ENCODE measurements at places on chromosomes 11 and 22.

DNA sequence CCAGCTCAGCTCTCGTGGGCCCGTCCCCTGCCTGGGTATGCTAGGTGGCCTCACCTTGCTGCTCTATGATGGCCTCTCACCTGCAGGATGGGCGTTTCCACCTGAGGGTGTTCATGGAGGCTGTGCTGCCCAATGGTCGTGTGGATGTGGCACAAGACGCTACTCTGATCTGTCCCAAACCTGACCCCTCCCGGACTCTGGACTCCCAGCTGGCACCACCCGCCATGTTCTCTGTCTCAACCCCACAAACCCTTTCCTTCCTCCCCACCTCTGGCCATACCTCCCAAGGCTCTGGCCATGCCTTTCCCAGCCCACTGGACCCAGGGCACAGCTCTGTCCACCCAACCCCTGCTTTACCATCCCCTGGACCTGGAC is 2.1 kb downstream of the ZP1 start:
- no peak for DNase-seq

GRCh38 chr11:112612250-112612849 is 348.9 kb upstream of the NCAM1 start:
- no peak for DNase-seq

GRCh38 chr11:6307876-6308275 is 12.4 kb downstream of the CAVIN3 start:
- no peak for DNase-seq

GRCh38 chr11:17687946-17688670 is 31.3 kb upstream of the MYOD1 start:
- DNase-seq, result no peak

- DNase-seq, result no peak
These were observed 38.1 kb downstream of the LARGE2 start for GRCh38 chr11:45960387-45961095.

GRCh38 chr11:66568124-66568916 is at the start of gene CTSF:
Gene CTSF (minus strand): TSS chr11:66568606. CDS start chr11:66568486, 120 bp downstream.
- DNase-seq, result peak; percentile 85

DNA sequence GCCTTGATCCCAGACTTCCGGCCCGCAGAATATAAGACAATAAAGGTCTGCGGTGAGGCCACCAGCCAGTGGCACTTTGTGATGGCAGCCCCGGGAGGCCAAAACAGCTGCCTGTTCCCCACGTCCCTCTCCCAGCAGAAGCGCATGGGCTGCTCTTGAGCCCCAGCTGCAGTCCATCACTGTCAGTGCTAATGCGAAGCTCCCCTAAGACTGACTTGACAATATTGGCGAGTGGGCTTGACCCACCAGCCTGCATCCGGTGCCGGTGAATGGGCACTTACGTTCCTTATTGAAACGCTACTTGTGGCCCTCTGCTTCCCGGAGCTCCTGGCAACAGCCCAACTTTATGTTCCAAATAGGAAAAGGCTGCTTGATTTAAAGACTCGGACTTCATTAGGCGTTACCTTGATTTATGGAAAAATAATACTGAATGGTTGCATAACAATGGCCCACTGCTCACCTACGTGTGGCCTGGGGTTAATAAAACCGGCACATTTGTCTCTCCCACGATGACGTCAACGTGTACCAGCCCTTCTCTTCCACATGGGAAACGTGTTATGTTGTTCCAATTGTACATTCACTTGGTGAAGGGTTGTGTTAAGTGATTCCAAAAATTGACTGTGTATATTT is 93.4 kb upstream of the SEPTIN5 start:
- DNase-seq, result no peak

GRCh38 chr11:82601711-82602110 is 132.0 kb downstream of the FAM181B start:
- no peak for DNase-seq

GRCh38 chr22:28951530-28951929 is 68.2 kb downstream of the ZNRF3 start:
- no peak for DNase-seq

DNA sequence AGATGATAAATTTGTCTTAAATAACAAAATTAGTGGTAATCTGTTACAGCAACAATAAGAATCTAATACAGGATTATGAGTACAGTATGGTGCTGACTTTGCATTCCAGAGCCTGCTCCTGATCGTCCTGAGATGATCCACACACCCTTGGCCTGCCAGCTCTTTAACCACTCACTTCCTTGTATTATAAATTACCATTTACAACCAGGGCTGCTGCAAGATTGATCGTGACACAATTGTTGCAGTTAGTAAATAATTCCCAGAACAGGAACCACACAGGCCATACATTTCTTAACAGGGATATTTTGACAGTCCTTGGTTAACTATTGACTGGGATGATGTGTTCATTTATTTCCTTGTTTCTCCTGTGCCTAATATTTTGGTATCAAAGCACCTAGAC is 3.8 kb upstream of the CBLIF start:
- no peak for DNase-seq

DNA sequence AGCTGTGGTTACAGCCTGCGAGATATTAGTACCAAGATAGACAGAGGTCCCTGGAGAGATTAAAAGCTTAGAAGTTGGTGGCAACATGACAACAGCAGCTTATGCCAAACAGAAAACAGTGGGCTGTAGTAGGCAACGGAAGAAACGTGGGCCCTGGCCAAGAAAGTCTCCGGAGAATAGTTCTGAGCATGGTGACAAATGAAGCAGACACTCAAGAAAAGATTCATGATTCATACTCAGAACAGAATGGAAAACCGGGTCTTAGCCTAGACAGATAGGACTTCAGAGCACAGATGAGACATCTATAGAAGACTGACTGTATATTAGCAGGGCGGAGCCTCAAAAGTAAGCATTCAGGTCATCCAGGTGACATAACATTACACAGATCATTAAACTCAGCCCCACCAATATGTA is 727.4 kb downstream of the ETS1 start:
- no peak for DNase-seq

GRCh38 chr22:39024519-39025308 is 3.8 kb downstream of the APOBEC3D start:
- no peak for DNase-seq

DNA sequence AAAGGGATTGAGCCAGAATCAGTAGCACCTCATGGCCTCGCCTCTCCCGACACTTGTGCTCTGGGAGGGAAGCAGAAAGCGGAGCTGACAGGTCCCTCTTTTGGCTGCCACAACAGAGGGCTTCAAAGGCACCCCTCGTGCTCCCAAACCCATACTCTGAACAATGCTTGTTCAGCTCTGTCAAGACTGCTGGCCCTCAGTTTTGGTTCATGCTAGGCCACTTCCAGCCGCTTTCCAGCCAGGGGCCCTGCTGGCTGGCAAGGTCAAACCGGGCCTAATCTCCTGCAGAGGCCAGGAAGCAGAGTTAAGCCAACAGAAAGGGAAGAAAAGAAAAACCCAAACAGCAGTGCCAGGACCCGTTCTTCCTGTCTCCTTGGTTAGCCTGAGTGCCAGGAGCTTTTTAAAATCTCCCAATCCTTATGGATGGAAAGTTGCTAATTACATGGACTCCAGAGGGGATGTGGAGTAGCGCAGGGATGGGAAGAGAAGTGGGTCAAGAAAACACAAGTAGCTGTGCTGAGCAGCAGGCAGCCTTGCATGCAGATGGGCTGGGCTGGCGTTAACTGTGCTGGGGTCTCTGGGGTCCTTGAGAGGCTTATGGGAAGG is 150.6 kb downstream of the GRIK4 start:
- DNase-seq, result no peak

- peak; percentile 79 for DNase-seq
These were observed 34.1 kb downstream of the LMO1 start for GRCh38 chr11:8229299-8230177.

GRCh38 chr11:121881806-121882205 is 234.2 kb downstream of the BLID start:
- no peak for DNase-seq

GRCh38 chr22:37001826-37002225 is 17.4 kb downstream of the TST start:
- DNase-seq, result no peak

DNA sequence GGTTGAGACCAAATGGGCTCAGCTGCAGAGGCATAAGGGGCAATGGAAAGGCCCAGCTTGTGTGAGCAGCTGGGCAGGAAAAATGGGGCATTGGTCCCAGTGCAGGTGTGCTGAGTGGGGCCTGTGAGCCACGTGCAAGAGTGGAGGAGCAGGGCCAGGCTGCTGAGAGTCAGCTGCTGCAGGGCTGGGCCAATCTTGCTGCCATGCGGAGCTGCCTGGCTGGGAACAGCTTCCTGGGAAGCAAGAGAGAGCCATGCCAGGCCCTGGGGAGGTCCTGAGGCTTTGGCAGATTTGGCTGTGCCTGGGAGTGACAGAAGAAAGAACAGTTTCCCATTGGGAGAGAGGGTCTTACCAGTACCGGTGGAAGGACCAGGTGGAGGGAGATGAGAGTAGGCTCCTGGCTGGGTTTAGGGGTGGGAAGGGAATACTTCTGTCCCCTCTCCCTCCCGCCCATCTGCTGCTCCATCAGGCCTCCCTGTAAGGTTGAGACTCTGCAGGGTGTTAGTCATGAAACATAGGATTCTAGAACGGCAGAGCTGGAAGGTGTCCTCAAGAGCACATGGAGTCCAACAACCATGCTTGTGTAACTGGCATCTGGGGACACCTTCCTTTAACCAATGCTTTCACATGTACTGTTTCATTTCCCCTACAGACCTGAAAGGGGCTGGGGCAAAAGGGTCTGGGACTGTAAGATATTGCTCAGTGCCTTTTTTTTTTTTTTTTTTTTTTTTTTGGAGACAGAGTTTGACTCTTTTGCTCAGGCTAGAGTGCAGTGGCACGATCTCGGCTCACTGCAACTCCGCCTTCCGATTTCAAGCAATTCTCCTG is 10.4 kb downstream of the SEPTIN3 start:
- DNase-seq, result no peak

DNA sequence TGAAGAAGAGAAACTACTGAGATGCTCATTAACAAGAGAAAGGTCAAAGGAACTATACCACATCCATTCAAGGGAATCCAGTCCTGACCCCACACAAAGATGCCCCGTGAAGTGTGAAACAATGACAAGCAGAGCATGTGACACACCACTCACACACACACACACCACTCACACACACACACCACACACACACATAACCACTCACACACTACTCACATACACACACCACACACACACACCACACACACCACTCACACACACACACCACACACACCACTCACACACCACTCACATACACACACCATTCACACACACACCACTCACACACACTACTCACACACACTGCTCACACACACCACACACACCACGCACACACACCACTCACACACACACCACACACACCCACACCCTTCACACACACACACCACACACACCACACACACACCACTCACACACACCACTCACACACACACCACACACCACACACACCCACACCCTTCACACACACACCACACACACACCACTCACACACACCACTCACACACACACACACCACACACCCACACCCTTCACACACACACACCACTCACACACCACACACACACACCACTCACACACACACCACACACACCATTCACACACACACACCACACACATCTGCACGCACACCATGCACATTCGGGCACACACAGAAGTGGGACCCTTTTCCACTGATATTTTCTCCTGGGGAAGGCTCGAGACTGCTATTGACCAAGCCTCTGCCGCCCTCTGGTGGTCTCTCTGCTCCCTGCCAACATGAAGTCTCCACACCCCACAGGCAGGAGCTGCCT is 32.0 kb upstream of the COMT start:
- peak; percentile 58 for DNase-seq

GRCh38 chr11:18036456-18036855 is 9.6 kb downstream of the TPH1 start:
- DNase-seq, result no peak

DNA sequence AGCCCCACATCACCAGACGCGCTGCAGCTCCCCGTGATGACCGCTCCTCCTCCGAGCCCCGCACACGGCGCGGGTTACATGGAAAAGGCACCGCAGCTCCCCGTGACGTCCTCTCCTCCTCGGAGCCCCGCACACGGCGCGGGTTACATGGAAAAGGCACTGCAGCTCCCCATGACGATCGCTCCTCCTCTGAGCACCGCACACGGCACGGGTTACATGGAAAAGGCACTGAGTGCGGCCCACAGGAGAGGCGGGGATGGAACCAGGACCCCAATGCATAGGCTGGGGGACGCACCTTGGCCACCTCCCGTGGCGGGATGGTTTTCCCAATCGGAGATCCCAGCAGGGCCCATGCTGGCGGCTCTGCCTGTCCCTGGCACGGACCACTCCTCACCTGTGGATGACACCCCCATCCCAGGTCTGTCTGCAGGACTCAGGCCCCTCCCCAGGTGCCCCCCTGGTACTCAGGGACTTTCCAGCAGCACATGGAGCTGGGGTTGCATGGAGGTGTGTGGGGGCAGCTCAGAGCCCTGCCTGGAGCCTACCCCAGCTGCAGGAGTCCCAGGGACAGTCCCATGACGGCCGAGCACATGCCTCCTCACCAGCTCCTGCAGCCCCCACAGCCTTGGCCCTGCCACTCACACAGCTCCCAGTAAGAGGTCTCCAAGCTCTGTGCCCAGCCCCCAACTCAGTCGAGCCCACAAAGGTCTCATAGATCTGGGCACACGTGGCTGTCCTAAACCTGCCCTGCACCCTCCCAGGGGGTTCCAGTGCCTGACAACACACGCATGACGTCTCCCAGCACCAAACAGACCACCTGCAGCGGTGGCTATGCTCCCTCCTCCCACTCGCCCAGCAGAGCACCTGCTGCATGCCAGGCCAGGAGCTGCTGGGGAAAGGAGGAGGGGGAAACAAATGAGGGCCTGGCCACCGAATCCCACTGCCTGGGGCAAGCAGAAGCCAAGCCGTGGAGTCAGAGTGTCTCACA is 166.6 kb downstream of the BRD1 start:
- DNase-seq, result no peak

DNA sequence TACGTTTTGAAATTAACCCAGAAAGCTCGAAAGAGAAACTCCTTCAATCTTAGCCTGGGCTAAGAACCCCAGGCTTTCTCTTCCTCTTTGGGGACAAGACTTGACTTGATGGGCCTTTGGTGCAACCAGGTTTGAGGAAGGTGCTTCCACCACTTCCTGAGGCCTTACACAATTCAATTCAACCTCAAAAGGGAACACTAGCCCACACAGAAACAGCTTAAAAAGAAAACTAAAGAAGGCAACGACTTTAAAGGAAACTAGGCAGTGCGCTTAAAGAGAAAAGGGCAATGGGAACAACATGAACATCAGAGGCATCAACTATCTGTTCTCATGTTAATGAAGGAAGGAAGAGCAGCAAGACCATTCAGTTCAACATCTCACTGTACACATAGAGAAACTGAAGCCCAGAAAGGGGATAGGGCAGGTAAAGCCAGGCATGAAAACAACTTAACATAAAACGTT is 24.8 kb downstream of the PAK1 start:
- DNase-seq, result no peak

- no peak for DNase-seq
These were observed 279.1 kb downstream of the BRD1 start for GRCh38 chr22:49548356-49549202.

- DNase-seq, result peak; percentile 90
These were observed 78.1 kb downstream of the GAB2 start for GRCh38 chr11:78339483-78339882.

DNA sequence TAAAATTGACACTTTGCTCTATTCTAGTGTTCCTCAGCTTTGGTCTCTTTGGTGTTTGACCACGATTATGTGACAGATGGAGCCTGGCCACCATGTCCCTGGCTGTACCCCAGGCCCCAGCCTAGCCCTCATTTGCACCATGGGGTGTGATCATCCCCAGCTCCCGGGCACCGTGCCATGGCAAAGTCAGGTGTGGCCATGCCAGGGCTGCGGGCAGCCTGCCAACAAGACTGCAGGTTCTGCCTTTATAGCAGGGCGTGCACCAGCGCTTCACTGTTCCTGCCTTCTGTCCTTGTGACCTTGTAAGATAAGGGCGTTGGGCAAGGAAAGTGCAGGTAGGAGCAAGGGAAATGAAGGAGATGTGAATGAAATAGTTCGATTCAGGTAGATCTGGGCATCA is 22.4 kb upstream of the APOBEC3A start:
- DNase-seq, result peak; percentile 94

Data from NCI-H2081 (cell line).